ENCODE measurements at places on chromosomes 12 and 14. TPM values are rescaled to one million over a fixed set of nuclear protein-coding genes. Genes with fewer than 3 reads are reported as not detected.
A peak's percentile ranks its signal among the peaks of the same experiment; 100 is the strongest.

Gene MYH6
- total RNA-seq, result 3.4 TPM

DNA sequence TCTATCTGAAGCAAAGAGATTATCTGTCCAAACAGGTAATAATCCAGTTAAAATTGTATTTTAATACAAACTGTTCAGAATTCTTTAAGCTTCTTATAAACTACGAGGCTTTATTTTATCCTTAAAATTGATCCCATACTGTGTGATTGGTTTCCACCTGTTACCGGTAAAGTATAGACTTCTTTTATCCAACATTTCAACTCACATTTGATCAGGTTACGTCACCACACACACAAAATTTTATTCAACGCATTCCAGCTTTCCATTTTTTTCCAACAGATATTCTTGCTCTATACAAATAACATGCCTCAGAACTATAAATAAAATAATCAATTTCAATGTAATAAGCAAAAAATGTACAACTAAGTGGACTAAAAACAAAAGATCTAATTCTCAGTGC lies 4.5 kb downstream of the NOVA1 start:
- no peak for DNase-seq

Gene KRT79
- not detected for total RNA-seq

DNA sequence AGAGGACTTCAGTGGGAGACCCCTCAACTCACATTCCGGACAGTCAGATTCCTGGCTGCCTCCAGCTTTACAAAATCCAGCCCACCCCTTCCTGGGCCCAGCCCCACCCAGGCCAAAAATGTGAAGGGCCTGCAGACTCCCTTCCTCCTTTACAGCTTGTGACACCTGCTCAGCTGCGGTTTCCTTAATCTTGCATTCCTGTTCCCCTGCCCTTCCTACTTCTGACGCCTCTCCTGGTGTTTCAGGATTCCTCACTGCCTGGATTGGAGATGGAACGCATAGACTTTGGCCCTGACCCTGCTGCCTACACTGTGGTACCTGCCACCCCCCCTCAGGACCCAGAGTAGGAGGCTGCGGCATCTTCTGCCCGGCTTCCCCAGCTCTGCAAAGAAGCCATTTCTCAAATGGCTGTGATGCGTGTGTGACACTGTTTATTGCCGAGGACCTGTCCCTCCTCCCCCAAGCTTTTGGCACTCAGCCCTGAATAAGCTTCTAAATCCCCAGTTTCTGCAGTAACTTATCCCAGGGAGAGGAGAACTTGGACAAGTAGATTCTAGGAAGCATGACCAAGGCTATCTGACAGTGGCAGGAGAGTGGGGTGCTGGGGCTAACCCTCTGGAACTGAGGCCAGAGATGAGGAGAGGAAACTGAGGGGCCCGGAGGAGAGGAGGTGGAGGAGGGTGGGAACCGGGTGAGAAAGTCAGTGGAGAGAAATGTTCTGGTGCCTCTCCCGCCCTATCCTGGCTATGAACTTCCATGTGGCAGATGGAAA lies 24.9 kb upstream of the BCDIN3D start:
- peak; percentile 64 for DNase-seq

Gene NKX2-1
- not detected for total RNA-seq

- DNase-seq, result no peak
These were observed 38.6 kb downstream of the GARIN6 start for GRCh38 chr12:99686142-99686541.

Gene TMEM260
- total RNA-seq, result 11.3 TPM

DNA sequence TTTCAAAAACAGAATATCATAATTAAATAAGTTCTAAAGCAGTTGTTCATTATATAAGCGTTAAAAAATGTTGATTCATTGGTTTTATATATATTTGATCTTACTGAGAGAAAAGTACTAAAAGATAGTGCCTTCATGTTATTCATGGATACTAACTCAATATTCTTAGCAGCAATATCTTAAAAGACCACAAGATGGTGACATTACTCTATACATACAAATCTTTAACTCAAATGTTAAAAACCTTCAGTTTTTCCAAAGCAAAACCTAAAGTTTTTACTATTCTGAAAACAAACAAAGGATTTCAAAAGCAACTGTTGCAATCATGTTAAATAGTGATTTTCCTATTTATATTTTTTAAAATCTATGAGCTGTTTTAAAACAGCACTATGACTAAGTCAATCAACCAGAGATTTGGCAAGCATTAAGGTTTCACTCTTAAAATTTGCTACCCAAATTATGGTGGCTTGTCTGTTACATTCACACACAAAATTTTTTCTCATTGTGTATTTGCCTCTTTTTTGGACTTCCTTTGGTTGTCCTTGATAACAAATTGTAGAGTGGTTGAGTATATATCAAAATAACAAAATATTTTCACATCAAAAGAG lies 50.1 kb upstream of the RERGL start:
- peak; percentile 39 for DNase-seq

DNA sequence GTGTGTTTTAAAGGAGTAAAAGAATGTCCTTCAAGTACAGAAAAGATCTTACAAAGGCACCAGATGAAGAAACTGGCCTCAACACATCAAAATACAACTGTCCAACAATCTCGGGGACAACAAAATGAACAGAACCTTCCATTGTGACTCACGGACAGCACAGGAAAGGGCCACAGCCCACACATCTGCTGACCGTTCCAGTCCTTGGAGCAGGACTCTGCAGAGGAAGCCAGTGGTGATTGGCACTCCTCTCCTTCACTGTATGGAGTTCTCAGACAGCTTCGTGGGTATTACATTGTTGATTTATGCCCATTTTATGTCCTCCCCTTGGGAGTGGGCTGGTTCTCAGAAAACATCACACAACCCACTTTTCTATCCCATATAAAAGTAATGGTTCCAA lies 32.5 kb upstream of the TC2N start:
- DNase-seq, result no peak

- DNase-seq, result no peak
These were observed 64.5 kb downstream of the TSPAN9 start for GRCh38 chr12:3141339-3142321.

- no peak for DNase-seq
These were observed 568 bp downstream of the CCDC184 start for GRCh38 chr12:48183876-48184548.

Gene DACT1
- 9.7 TPM for total RNA-seq
